ENCODE measurements at places on chromosomes 6 and 20.

DNA sequence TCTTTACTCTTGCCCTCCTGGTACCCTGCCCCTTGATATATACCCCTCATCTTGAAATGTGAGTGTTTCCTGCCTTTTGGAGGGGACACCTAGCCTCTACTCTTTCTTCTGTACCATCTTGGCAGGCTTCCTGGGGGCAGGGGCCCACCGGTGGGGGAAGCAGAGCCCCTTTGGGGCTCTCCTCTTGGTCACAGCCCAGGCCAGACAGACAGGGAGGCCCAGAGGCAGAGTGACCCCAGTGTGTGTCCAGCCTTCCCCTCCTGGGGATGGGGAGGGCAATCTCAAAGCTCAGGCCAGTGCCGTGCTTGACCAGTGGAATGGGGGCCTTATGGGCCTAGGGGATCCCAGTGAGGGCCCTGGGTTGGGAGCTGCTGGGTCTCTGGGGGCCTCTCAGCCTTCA lies 3.6 kb downstream of the ADAM33 start:
- DNase-seq = no peak

- no peak for DNase-seq
Measured at GRCh38 chr20:12072954-12073264, 155.2 kb downstream of the BTBD3 start.

- DNase-seq = no peak
Measured at GRCh38 chr6:54910431-54910884, 63.9 kb downstream of the FAM83B start.

GRCh38 chr6:160027931-160028330 lies 59.0 kb downstream of the IGF2R start:
- DNase-seq = no peak

DNA sequence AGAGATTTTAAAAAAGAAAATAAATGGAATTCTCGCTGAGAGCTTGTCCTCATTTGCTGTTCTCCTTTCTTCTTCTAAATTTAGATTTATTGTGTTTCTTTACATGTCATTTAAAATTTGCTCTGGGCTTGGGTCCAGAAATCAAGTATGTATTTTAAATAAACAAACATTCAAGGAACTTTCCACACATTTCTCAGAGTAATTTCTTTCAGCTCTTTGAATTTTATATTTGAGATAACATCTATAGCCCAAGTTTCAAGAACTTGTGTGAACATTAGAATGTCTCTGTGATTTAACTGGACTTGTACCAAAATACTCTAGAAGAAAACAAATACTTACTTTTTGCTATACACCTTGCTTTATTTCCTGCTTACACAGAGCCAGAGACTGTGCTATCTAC lies 192.3 kb downstream of the TMEM200A start:
- no peak for DNase-seq

- DNase-seq = no peak
Measured at GRCh38 chr6:40308533-40309306, 278.4 kb downstream of the LRFN2 start.

DNA sequence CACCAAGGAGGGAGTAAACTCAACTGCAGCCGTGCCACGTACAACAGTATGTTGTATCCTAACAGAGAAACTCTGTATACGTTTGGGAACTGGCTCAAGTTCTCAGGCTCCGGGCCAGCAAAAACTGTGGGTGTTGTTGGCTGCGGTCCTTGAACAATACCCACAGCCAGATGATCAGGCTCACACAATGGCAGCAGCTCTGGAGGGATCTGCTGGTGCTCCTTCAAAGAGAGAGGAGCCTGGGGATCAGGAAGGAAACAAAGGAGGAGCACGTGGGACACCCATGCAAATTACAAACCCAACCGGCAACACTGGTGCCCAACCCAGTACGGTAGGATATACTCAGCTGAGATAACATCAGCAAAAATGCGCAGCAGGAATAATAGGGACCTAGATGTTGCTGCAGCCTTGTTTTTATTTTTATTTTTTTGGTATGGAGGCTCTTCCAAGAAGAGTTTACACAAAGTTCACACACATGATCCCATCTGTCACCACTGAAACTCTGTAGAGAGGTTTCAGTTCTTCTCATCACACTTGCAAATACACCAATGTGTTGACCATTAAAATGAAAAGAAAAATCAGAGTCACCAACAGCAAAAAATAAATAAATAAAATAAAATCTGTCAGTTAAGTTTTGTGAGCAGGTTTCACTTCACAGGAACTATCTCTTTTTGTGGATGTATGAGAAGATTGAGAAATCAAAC lies 41.2 kb upstream of the PDE10A start:
- no peak for DNase-seq
